Prostate gland (tissue), 2 donors: ENCODE measurements at places on chromosomes 2 and 18. TPM values are rescaled to one million over a fixed set of nuclear protein-coding genes. Genes with fewer than 3 reads are reported as not detected.

The ZNF892 gene
- total RNA-seq, result 4.8 TPM

The CAB39 gene
- total RNA-seq, result 75.4 TPM

DNA sequence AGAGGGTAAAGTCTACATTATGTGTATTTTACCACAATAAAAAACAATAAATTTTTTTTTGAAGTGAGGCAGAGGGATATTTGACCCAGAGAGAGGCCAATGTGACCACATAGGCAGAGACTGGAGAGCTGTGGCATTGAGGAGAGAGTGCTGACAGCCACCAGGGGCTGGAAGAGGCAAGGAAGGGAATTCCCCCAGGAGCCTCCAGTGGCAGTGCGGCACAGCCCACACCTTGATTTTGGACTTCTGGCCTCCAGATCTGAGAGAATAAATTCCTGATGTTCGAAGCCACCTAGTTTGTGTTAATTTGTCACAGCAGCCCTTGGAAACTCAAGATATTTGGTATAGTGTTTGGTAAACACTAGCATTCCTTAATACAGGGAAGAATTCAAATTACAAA is 22.7 kb downstream of the ANKRD29 start:
- no peak overlapping the region for H3K4me3 ChIP-seq
- no peaks in the 10 kb centered on the region for H3K4me1 ChIP-seq
- no peaks in the 10 kb centered on the region for H3K36me3 ChIP-seq
- no peak overlapping the region for H3K27ac ChIP-seq

GRCh38 chr2:234292205-234292961 is 204.5 kb downstream of the ARL4C start:
- no peaks in the 10 kb centered on the region for H3K27me3 ChIP-seq
- H3K4me1 ChIP-seq, result no peaks in the 10 kb centered on the region
- no peak overlapping the region for H3K27ac ChIP-seq
- H3K36me3 ChIP-seq, result no peaks in the 10 kb centered on the region

DNA sequence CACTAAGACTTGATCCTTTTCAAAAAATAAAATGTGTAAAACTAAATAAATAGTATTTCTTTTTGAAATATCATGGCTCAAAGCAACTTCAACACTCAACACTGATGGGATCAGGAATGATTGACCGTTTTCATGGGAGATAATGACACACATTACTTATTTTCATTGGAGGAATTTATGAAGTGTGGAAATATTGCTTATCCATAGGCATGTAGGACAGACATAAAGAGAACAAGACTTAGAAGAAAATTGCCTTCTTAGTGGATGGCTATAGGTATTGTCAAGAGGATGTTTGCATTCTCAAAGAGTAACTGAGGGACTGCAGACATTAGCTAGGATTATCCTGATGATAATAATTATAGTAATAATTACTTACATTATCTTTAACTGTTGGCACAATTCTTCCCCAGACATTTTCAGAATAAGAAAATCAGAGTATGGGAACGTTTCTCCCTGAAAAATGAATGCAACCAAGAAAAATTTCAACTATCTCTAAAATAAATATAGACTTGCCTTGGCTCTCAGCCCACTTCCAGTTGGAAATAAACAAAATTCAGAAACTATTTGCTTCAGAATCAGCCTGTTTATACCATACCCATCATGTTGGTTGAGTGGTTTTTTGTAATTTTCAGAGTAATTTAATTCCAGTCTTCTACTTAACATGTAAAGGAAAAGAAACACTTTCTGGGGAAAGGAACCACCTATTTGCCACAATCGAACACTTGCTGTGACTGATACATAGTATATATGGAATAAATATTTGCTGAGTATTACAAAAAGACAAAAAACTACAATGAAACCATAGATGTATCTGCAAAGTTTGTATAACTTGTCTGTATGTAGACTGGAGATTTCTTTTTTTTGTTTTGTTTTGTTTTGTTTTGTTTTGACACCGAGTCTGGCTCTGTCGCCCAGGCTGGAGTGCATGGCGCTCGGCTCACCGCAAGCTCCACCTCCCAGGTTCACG is 165.7 kb downstream of the TMX3 start:
- no peaks in the 10 kb centered on the region for H3K36me3 ChIP-seq
- no peak overlapping the region for H3K4me3 ChIP-seq
- no peaks in the 10 kb centered on the region for H3K4me1 ChIP-seq
- no peak for DNase-seq

GRCh38 chr2:50607721-50608120 is 424.2 kb downstream of the NRXN1 start:
- no peaks in the 10 kb centered on the region for H3K36me3 ChIP-seq
- no peaks in the 10 kb centered on the region for H3K4me1 ChIP-seq
- no peak overlapping the region for H3K27ac ChIP-seq
- DNase-seq, result no peak
- H3K27me3 ChIP-seq, result no peaks in the 10 kb centered on the region
